Peyer's patch (tissue), 4 donors: ENCODE measurements at places on chromosomes 7 and 10. TPM values are rescaled to one million over a fixed set of nuclear protein-coding genes. Genes with fewer than 3 reads are reported as not detected.

DNA sequence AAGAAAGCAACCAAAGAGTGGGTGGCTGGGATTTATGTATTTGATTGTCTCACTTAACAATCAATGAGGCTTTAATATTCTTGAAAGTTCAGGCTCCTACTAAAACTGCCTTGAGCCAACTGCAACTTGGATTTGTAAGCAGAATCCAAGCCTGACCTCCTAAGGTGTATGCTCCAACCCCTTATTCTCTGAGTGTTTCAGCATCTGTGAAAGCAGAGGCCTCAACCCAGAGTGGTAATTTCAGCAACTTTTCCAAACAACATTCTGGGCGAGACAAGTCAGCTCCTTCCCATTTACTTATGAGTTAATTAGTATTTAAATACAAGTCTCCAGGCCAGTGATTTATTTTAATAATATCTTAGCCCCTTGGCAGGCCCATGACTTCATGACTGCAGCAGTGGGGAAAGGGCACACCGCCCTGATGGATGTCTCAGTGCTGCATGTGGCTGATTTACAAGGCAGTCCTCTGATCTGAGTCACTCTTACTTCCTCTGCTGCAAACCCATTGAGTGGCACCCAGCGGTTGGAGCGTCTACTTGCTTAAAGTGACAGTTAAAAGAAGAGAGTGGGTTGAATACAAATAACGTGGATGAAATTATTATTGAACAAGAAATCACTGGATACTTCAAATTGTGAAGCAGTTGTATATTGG lies 209.1 kb downstream of the TRIL start:
- H3K27me3 ChIP-seq, result no peaks in the 10 kb centered on the region
- H3K27ac ChIP-seq, result no peak overlapping the region
- DNase-seq, result no peak
- no peaks in the 10 kb centered on the region for H3K4me1 ChIP-seq
- H3K36me3 ChIP-seq, result no peaks in the 10 kb centered on the region
- H3K4me3 ChIP-seq, result no peak overlapping the region

Gene ERVW-1
- total RNA-seq, result not detected

Gene CTBP2
- total RNA-seq, result 55.7 TPM

Gene TACR2
- 11.1 TPM for total RNA-seq

Gene ITGA8
- total RNA-seq, result 3.0 TPM

Gene CLDN4
- 83.3 TPM for total RNA-seq

Gene STAM
- 7.9 TPM for total RNA-seq
